ENCODE measurements at places on chromosomes 12 and 14.

GRCh38 chr14:76352639-76353281 lies 23.2 kb upstream of the ESRRB start:
- DNase-seq, result peak; percentile 73

- DNase-seq, result peak; percentile 53
These were observed 8.3 kb upstream of the MYL2 start for GRCh38 chr12:110928700-110929099.

- no peak for DNase-seq
These were observed 192.6 kb upstream of the LHX5 start for GRCh38 chr12:113664224-113664681.

DNA sequence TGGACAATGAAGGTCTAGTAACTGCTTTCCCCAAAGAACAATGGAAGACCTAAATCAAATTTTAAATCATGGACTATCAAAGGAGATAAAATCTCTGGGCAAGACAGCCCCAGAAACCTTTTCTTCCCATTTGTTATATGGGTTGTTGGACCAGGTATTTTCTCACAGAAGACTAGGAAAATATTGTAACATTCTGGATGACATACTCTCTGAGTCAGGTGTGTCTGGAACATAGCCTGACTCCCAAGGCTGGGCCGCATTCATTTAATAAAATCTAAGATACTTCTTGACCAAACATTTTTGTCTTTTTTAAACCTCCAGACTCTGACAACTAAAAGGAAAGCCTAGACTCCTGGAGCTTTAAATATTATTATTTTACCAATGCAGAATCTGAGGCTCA lies 87.9 kb downstream of the ATP23 start:
- no peak for DNase-seq

GRCh38 chr12:123659996-123660727 lies 10.8 kb upstream of the TCTN2 start:
- no peak for DNase-seq

- DNase-seq, result no peak
These were observed 6.2 kb upstream of the COL2A1 start for GRCh38 chr12:48010366-48010970.

DNA sequence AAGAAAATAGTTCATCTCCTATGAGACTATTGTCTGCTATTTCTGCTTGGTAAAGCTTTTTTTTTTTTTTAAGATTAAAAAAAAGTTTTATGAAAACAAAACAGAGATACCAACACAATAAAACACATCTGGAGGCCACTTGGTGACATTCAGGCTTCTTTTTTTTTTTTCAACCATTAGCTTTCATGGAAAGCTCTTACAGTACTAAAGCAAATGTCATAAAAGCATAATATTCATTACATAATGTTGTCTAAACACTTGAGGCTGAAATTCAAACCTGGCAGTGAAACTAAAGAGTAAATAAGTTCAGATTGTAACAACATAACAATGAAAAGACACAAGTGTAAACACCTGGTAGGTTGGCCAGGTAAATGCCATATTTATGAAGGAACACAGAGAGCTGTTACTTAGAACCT lies 14.7 kb downstream of the PRICKLE1 start:
- DNase-seq, result no peak

- no peak for DNase-seq
These were observed 65.8 kb downstream of the PPP2R5C start for GRCh38 chr14:101827286-101827685.

DNA sequence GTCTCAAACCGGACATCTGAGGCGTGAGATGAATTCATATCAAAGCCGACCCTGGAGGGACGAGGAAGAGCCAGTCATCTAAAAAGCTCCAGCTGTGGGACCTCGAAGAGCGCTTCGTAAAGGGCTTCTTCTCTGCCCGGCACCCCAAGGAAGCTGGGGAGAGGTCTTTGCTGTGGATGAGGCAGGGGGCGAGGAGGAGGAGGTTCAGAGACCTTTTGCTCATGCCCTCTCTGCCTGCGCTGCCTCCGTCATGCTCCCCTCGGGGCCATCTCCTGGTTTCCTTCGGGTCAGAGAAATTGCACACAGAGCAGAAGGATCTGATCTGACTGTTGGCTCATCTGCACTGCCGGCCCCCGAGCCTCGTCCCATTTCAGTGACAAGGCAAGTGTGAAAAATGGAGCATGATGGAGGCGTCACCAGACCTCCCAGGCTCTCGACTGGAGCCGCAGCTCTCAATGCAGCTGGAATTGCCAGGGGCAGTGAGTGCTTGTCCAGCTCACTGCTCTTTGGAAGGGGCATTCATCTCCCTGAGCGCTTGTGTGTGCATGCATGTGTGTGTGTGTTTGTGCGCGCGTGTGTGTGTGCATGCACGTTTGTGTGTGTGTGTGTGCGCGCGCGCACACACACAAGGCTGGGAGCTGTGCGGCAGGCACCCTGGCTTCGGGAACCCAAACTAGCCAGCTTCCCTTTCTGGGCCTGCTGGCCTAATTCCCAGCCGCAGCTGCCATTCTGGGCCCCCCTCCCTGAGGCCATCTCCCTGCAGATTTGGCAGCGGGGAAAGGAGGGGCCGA lies 9.2 kb downstream of the CABP1 start:
- DNase-seq, result peak; percentile 20

- no peak for DNase-seq
These were observed 44.4 kb downstream of the JAG2 start for GRCh38 chr14:105123981-105124765.

- DNase-seq, result peak; percentile 74
These were observed 20.0 kb downstream of the CKAP4 start for GRCh38 chr12:106227641-106228319.

DNA sequence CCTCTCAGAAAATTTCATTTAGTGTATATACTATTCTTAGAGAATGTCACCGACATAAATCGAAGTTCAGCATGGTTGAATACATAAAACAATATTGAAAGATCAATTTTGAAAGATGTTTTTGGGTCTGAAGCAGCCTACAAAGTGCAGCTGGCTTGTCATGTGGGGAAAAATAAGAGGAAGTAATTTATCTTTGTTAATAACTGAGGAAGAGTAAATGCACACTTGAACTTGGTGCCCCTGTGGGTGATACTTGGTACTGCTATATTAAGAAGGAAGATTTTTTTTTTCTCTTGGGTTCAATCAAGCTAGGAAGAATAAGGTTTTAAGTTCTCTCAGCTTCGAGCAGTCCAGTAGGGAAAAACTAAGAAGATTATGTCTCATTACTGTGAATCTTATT lies 661.3 kb downstream of the RPL10L start:
- DNase-seq, result peak; percentile 21

DNA sequence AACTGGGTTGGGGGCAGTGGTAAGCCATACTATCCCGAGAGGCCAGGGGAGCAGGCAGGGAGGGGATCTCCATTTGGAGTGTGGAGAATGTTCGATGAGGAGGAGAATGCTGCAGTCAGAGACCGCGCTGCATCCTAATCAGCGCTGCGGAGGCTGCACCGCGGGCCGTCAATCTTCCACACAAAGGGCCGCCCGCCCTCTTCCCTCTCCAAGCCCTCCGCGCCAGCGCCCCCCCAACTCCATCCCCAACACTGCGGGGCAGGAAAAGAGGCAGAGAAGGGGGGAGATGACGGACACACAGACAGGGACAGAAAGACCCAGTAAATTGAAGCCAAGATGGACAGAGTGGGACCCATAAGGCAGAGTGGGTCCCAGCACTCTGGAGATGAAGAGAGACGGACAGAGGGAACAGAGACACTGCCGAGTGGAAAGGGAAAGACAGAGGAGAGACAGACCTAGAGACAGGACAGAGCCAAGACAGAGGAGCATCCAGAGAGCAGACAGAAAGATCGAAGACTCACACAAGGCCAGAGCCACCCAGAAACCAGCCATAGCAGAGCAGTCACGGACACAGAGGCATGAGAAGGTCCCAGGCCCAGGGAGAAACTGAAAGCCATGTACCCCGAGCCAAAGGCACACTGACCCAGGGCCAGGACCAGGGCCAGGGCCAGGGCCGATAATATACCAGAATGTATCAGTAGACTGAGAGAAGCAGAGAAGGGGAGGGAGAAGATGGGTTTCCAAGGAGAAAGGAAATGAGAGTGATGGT lies 3.5 kb downstream of the CISTR start:
- DNase-seq, result no peak

- no peak for DNase-seq
These were observed 44.7 kb upstream of the MDM1 start for GRCh38 chr12:68376901-68377300.

DNA sequence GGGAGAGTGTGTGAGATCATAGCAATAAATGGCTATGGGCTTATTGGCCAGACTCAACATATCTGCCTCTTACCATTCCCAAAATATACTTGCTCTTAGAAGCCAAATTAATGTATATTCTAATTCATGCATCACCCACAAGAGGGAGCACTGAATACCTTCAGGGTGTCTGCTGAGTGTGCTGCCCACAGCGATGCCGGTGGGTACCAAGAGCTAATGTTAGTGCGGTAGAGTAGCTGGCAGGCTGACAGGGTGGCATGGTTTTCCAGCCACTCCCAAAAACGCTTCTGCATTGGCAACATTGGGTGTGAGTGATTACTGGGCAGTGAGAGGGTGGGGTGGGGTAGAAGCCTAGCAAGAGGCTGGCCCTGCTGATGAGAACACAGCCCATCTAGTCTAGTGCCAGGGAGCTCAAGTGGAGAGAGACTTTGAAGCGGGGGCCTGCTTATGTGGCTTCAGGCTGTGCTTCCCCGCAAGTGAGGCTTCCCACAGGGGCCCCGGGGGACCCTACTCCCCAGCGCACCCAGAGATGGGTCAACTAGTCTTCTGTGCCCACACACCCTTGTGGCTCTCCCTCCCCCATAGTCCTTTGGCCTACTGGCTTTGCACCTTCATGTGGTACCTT lies 9.2 kb upstream of the PLEKHD1 start:
- DNase-seq, result peak; percentile 74

- peak; percentile 50 for DNase-seq
These were observed 136.5 kb upstream of the CPSF6 start for GRCh38 chr12:69102856-69103255.

Measured in hematopoietic multipotent progenitor cell treated with erythropoietin and hydrocortisone succinate and interleukin-3 and kit ligand, for 4 days (in vitro differentiated cells).